Stomach (tissue), 19 donors: ENCODE measurements at places on chromosomes 13 and 19.
A peak's percentile ranks its signal among the peaks of the same experiment; 100 is the strongest.

GRCh38 chr19:55206664-55207500 is 2.4 kb downstream of the PTPRH start:
- H3K27ac ChIP-seq = peak overlapping the region; percentile 81
- peaks cover 19% of the 10 kb centered on the region for H3K27me3 ChIP-seq
- peaks cover 6% of the 10 kb centered on the region for H3K4me1 ChIP-seq
- peak; percentile 96 for DNase-seq
- H3K36me3 ChIP-seq = peaks cover 21% of the 10 kb centered on the region
- H3K4me3 ChIP-seq = peak overlapping the region; percentile 10

GRCh38 chr19:36627057-36627456 is 21.9 kb downstream of the ZNF382 start:
- H3K36me3 ChIP-seq = peaks cover 90% of the 10 kb centered on the region
- no peak for DNase-seq
- H3K27ac ChIP-seq = no peak overlapping the region
- H3K4me1 ChIP-seq = no peaks in the 10 kb centered on the region
- H3K27me3 ChIP-seq = no peaks in the 10 kb centered on the region
- H3K4me3 ChIP-seq = no peak overlapping the region

DNA sequence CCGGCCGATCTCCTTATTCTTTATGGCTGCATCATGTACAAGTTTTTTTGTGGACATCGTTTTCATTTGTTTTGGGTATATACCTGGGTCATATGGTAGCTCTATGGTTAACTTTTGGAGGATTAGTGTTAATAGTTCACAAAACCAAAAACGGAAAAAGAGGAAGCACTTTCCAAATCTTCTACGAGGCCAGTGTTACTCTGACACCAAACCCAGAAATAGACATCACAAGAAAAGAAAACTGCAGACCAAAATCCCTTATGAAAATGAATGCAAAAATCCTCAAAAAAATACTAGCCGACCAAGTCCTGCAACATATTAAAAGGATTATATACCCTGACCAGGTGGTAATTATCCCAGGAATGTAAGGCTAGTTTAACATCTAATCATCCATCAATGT is 29.8 kb downstream of the ADGRE2 start:
- DNase-seq = no peak
- H3K27ac ChIP-seq = no peak overlapping the region
- no peak overlapping the region for H3K4me3 ChIP-seq
- peaks cover 36% of the 10 kb centered on the region for H3K36me3 ChIP-seq

DNA sequence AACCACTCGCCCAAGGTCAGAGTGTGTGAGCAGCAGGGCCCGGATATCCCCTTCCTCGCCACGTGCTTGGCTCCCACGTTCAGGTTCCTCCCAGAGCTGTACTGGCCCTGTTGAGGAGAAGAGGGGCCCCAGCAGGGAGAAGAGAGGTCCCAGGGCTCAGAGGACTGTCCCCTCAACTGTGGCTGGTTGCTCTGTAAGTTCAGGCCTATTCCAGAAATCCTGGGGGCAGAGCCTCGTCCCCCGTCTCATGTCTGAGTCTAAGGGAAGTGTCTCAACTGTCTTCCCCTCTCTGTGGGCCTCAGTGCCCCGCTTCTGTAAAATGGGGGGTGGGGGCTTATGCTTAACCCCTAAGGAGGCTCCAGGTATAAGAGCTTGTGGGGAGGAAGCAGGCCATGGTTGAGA is 3.9 kb downstream of the PPP5C start:
- peaks cover 44% of the 10 kb centered on the region for H3K4me1 ChIP-seq
- H3K4me3 ChIP-seq = peak overlapping the region; percentile 19
- H3K36me3 ChIP-seq = peaks cover 32% of the 10 kb centered on the region
- no peak for DNase-seq
- H3K27me3 ChIP-seq = no peaks in the 10 kb centered on the region

GRCh38 chr13:98954313-98954712 is 23.6 kb downstream of the DOCK9 start:
- H3K27ac ChIP-seq = no peak overlapping the region
- no peak for DNase-seq
- peaks cover 5% of the 10 kb centered on the region for H3K36me3 ChIP-seq
- no peak overlapping the region for H3K4me3 ChIP-seq
- H3K27me3 ChIP-seq = no peaks in the 10 kb centered on the region

- no peak overlapping the region for H3K27ac ChIP-seq
- no peaks in the 10 kb centered on the region for H3K27me3 ChIP-seq
- H3K36me3 ChIP-seq = no peaks in the 10 kb centered on the region
- no peaks in the 10 kb centered on the region for H3K4me1 ChIP-seq
- no peak overlapping the region for H3K4me3 ChIP-seq
- DNase-seq = no peak
These were observed 177.3 kb upstream of the ZNF507 start for GRCh38 chr19:32168111-32168510.

GRCh38 chr13:94249512-94249911 is 230.0 kb downstream of the DCT start:
- no peak overlapping the region for H3K4me3 ChIP-seq
- no peaks in the 10 kb centered on the region for H3K27me3 ChIP-seq
- H3K27ac ChIP-seq = no peak overlapping the region
- no peak for DNase-seq

DNA sequence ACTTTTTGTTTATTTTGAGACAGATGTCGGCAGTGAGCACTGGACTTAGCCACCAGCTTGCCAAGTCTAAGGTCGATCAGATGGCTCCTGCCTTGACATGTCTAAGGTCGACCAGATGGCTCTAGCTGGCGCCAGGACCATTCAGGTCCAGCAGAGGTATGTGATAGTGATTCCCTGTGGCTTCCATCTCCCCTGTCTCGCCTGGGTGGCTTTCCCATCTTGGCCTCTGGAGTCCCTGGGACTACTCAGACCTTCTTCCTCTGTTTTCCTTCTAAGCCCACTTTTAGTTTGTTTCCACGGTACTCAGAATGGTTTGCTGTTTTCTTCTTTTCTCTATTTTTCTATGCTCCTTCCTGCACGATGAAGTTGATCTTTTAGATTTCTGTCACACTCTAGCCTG is 1435.7 kb downstream of the UQCRFS1 start:
- H3K27ac ChIP-seq = no peak overlapping the region
- no peaks in the 10 kb centered on the region for H3K36me3 ChIP-seq
- no peak for DNase-seq
- H3K27me3 ChIP-seq = no peaks in the 10 kb centered on the region
- no peak overlapping the region for H3K4me3 ChIP-seq
- H3K4me1 ChIP-seq = no peaks in the 10 kb centered on the region

GRCh38 chr19:48777139-48777538 is 21.8 kb downstream of the FGF21 start:
- H3K27me3 ChIP-seq = no peaks in the 10 kb centered on the region
- no peak overlapping the region for H3K4me3 ChIP-seq
- no peaks in the 10 kb centered on the region for H3K36me3 ChIP-seq
- no peak for DNase-seq
- peaks cover 37% of the 10 kb centered on the region for H3K4me1 ChIP-seq

GRCh38 chr19:15268928-15269253 is 36.6 kb upstream of the EPHX3 start:
- DNase-seq = no peak
- peaks cover 83% of the 10 kb centered on the region for H3K36me3 ChIP-seq
- H3K4me3 ChIP-seq = no peak overlapping the region
- no peaks in the 10 kb centered on the region for H3K27me3 ChIP-seq
- peak overlapping the region; percentile 40 for H3K27ac ChIP-seq

DNA sequence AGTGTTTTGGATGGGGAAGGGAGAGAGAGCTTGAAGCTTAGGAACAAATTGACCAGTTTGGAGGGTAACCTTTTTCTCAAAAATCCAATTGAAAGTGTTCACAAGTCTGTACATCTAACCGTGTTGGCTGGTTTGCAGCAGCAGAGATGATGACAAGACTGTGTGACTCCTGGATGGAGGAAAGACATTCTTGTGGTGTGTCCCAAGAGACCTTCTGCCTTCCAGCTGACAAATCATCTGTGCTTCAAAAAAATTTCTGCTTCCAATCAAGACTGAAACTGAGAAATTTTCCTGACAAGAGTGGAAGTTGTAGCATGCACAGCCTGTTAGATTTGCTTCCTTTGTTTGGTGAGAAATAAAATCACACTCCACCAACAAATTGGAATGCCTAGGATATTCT is 56.2 kb downstream of the LACC1 start:
- no peak overlapping the region for H3K4me3 ChIP-seq
- H3K4me1 ChIP-seq = peaks cover 7% of the 10 kb centered on the region
- no peaks in the 10 kb centered on the region for H3K36me3 ChIP-seq
- DNase-seq = no peak

- H3K27me3 ChIP-seq = no peaks in the 10 kb centered on the region
- no peaks in the 10 kb centered on the region for H3K4me1 ChIP-seq
- H3K4me3 ChIP-seq = no peak overlapping the region
- H3K27ac ChIP-seq = no peak overlapping the region
- no peak for DNase-seq
- no peaks in the 10 kb centered on the region for H3K36me3 ChIP-seq
These were observed 706 bp downstream of the TNFRSF19 start for GRCh38 chr13:23570921-23571315.

DNA sequence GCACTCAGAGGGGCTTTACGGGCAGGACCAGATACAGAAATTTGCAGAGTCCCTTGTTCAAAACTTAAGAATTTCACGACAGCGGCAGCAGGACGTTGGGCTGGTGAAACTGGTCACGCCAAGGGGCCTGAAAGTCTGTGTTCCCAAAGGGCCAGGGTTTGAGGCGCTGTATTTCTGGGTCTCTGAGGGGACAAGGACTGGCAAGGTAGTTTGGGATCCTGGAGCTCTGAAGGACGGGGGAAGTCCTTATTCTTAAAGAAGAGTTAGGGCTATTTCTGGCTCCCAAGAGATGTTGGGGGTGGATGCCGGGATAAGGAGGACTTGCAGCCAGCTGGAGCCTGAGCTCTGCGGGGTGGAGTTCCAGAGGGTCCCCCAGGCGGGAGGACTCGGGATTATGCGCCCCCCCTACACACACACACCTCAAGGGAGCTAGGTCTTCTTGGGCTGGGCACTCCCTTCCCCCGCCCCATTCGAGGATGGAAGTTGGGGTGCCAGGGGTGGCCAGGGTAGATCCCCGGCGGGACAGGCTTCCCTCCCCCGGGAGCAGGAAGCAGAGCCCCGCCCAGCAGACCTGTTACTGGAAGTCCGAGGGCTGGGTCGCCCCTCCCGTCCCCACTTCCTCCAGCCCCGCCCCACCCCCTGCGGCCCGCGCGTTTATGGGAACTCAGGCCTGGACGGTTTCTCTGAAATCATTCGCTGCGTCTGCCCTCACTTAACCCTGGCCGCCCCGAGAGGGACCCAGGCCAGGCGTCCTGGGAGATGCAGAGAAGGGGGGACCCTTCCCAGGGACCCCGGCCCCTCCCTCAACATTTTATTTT is 5.6 kb downstream of the BCL3 start:
- DNase-seq = peak; percentile 93
- no peaks in the 10 kb centered on the region for H3K27me3 ChIP-seq
- H3K27ac ChIP-seq = peak overlapping the region; percentile 94
- H3K4me3 ChIP-seq = peak overlapping the region; percentile 39
- peaks cover 97% of the 10 kb centered on the region for H3K4me1 ChIP-seq

DNA sequence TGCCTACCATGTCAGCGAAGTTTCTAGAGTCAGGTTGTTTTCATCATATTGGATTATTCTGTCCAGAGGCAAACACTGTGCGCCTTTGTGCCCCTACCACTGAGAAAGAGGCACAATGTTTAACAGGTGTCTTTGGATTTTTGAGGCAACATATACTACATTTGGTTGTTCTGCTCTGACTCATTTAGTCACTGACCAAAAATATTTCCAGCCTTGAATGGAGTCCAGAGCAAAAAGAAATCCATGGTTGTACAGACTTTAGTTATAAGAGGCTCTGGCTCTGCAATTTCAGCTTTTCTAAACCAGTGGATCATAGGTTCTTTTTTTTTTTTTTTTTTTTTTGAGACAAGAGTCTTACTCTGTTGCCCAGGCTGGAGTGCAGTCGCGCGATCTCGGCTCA is 35.7 kb downstream of the LACC1 start:
- H3K27me3 ChIP-seq = no peaks in the 10 kb centered on the region
- H3K4me3 ChIP-seq = no peak overlapping the region
- no peaks in the 10 kb centered on the region for H3K4me1 ChIP-seq
- H3K27ac ChIP-seq = no peak overlapping the region
- H3K36me3 ChIP-seq = no peaks in the 10 kb centered on the region

DNA sequence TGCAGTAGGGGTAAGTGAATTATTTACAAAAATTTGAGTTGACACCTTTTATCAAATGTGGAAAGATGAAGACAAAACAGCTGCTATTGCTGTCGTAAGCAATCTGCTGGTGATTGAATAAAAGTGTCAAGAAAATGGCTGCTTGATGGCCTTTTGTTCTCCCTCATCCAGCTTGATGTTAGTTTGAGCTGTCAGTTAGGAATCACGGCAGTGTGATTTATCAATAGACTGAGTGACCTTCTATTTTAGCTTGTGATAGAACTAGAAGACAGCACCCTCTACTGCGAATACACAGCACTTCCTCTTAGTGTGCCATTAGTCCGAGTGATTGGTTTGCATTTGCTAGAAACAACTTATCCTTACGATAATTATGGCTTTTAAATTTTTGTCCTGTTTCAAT is 76.3 kb downstream of the MZT1 start:
- H3K4me1 ChIP-seq = no peaks in the 10 kb centered on the region
- H3K27me3 ChIP-seq = no peaks in the 10 kb centered on the region
- DNase-seq = no peak
- no peaks in the 10 kb centered on the region for H3K36me3 ChIP-seq

DNA sequence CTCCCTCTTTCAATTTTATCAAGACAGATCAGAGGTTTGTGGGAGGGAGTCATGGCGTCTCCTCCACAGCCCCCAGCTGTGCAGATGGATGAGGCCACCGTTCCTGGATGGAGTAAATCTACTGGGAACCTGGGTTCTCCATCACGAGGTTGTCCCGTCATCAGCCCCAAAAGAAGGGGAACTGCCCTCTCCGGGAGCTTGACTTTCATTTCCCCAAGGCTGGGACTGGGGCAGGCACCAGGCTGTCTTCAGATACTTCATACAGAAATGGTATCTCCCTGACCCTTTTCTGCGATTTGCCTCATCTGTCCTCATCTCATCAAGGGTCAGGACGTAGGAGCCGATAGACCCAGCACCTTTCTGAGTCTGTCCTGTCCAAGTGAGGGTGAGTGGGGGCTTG is 9.8 kb downstream of the LILRB2 start:
- no peaks in the 10 kb centered on the region for H3K36me3 ChIP-seq
- no peak for DNase-seq
- H3K4me1 ChIP-seq = no peaks in the 10 kb centered on the region
- H3K27me3 ChIP-seq = no peaks in the 10 kb centered on the region
- H3K4me3 ChIP-seq = no peak overlapping the region

- DNase-seq = peak; percentile 50
- peaks cover 22% of the 10 kb centered on the region for H3K27me3 ChIP-seq
- no peaks in the 10 kb centered on the region for H3K36me3 ChIP-seq
- H3K4me1 ChIP-seq = no peaks in the 10 kb centered on the region
- no peak overlapping the region for H3K27ac ChIP-seq
These were observed 18.2 kb downstream of the ARHGAP33 start for GRCh38 chr19:35793381-35794165.

GRCh38 chr19:17860993-17861360 is 1.3 kb downstream of the RPL18A start:
- peak overlapping the region; percentile 98 for H3K27ac ChIP-seq
- H3K4me1 ChIP-seq = peaks cover 33% of the 10 kb centered on the region
- H3K36me3 ChIP-seq = peaks cover 47% of the 10 kb centered on the region
- DNase-seq = no peak
- H3K27me3 ChIP-seq = no peaks in the 10 kb centered on the region

- peaks cover 41% of the 10 kb centered on the region for H3K4me1 ChIP-seq
- H3K27me3 ChIP-seq = no peaks in the 10 kb centered on the region
- H3K4me3 ChIP-seq = no peak overlapping the region
- H3K36me3 ChIP-seq = peaks cover 8% of the 10 kb centered on the region
- no peak for DNase-seq
These were observed 42.0 kb downstream of the TNFRSF19 start for GRCh38 chr13:23612182-23612581.
